NCI-H187 (cell line): ENCODE measurements at places on chromosomes 3 and 15.

DNA sequence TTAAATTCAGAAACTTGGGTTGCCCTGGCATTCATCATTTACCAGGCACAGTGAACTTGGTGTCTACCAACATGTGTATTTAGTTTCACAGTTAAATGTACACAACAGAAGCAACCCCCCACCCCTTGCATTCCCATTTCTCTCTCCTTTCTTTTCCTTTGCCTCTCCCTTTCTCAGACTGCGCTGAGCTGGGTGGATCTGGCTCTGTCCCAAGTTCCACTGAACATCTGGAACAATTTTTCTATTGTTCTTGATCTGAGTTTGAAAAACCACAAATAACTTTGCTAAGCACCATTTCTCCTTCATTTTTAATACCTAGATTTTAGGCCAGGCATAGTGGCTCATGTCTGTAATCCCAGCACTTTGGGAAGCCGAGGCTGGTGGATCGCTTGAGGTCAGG, 242.2 kb downstream of the ABHD5 start:
- DNase-seq, result no peak

- DNase-seq, result no peak
Measured at GRCh38 chr3:61925721-61926120, 364.4 kb downstream of the PTPRG start.

- no peak for DNase-seq
Measured at GRCh38 chr3:149958171-149958796, 12.4 kb downstream of the PFN2 start.

- DNase-seq, result no peak
Measured at GRCh38 chr15:65833501-65834205, 35.6 kb upstream of the RAB11A start.

- DNase-seq, result no peak
Measured at GRCh38 chr3:165635791-165636683, 201.2 kb downstream of the BCHE start.

DNA sequence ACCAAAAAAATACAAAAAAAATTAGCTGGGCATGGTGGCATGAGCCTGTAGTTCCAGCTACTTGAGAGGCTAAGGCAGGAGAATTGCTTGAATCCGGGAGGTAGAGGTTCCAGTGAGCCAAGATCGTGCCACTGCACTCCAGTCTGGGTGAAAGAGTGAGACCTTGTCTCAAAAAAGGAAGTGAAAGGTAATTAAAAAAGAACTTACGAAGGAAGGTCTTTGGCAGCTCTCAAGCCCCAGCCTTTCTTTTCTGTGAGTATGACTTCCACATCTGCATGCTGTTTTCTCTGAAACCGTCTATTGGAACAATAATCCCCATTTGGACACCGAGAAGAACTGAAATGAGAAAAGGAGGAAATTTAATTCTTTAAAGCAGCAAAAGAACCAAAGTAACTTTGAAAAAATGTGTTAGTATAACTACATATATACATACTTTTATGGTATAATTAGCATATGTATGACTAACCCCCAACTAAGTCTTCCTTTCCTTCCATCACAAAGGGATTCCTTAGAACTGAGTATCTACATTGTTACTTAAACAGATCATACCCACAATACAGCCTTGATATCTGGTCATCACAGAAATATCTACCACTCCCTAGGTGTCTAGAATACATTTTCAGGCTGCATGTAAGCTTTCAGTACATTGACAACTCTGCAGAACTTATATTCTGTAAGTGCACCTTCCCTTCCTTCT, 50.1 kb downstream of the SETD2 start:
- no peak for DNase-seq

GRCh38 chr15:76114561-76114960, 54.8 kb downstream of the TMEM266 start:
- DNase-seq, result no peak

DNA sequence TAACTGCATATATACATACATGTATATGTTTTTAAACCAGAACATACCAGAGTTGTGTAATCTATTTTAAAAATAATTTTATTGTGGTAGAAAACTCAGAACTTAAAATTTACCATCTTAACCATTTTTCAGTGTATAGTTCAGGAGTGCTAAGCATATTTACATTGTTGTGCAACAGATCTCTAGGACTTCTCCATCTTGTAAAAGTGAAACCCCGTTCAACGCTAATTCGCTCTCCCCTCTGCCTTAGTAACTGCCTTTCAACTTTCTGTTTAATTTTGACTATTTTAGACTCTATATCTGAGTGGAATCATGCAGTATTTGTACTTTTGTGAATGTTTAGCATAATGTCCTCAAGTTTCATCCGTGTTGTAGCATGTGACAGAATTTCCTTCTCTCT, 51.8 kb upstream of the SSR3 start:
- no peak for DNase-seq

GRCh38 chr3:152843955-152844354, 9.0 kb downstream of the P2RY1 start:
- no peak for DNase-seq

- DNase-seq, result no peak
Measured at GRCh38 chr15:74203914-74204431, 1.4 kb upstream of the STRA6 start.

GRCh38 chr15:20353966-20354883, 187.4 kb downstream of the GOLGA6L6 start:
- DNase-seq, result no peak

GRCh38 chr3:120681506-120682038, 467 bp downstream of the HGD start:
- no peak for DNase-seq

- DNase-seq, result no peak
Measured at GRCh38 chr3:183182073-183182472, 19.5 kb upstream of the LAMP3 start.

- no peak for DNase-seq
Measured at GRCh38 chr3:108838436-108838835, 15.8 kb downstream of the TRAT1 start.

- peak; percentile 40 for DNase-seq
Measured at GRCh38 chr3:36874424-36874823, 70.4 kb downstream of the TRANK1 start.

GRCh38 chr3:174441588-174442301, 417.4 kb upstream of the NAALADL2 start:
- no peak for DNase-seq

DNA sequence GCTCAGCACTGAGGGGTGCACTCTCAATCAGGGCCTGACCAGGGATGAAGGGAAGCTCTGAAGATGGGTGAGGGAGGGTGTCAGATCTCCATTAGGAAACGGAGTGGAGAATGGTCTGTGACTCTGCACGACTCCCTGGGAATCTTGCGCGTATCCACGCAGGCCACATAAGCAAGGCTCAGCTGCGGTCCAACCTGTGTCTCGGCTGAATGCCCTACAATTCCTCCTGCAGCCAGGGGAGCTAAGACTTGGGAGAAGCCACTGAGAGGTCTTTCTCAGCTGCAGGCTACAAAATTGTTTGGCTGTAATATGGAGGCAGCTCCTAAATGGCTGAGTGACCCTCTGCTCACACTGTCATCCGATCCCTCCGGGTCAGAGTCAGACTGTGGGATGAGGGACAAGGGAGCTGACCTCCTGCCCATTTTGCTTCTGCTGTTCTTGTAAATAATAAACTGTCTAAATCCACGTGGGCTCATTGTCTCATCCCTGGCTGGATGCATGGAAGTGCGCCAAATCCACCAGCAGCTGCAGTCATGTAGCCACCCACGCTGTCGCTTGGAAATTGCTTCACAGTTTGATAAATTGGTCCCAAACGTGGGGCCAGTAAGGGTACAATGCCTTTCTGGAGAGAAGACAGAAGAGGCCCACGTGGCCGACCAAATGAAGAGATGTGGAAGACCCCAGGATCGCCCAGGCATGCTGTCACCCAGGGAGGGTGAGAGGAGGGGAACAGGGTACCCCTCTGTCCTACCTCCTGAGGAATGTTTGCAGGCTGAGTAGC, 30.5 kb downstream of the ALS2CL start:
- no peak for DNase-seq

GRCh38 chr3:11814663-11815062, 32.0 kb downstream of the TAMM41 start:
- DNase-seq, result no peak

DNA sequence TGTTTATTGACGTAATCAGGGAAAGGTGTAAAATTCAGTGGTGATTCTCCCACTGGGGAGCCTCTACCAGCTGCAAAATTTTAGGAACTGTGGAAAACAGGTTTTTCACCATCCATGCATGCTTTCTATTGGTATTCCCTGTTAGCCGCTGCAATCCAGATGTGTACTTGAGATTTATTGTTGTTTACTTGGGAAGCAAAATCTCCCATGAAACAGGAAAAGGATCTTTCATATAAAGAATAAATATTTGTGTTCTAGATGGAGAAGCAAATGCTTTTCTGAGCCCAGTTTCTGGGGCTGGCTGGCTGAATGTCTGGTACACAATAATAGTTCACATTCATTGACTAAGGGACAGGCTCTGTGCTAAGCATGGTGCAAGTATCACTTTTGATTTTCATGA, 144.6 kb upstream of the RASGRP1 start:
- no peak for DNase-seq

- DNase-seq, result no peak
Measured at GRCh38 chr3:103906808-103907207, 1459.9 kb upstream of the ALCAM start.

DNA sequence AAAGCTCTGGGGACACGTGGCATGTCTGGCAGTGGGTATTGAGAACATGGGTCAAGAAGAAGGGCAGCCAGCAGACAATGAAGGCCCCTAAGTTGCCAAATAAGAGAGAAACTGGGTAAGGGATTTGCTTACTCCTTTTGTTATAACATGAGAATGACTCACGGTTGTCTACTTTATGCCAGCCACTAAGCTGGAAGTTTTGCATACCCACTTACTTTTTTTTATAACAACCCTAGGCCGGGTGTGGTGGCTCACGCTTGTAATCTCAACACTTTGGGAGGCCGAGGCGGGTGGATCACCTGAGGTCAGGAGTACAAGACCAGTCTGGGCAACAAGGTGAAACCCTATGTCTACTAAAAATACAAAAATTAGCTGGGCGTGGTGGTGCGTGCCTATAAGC, 50.0 kb downstream of the DRD3 start:
- DNase-seq, result no peak

DNA sequence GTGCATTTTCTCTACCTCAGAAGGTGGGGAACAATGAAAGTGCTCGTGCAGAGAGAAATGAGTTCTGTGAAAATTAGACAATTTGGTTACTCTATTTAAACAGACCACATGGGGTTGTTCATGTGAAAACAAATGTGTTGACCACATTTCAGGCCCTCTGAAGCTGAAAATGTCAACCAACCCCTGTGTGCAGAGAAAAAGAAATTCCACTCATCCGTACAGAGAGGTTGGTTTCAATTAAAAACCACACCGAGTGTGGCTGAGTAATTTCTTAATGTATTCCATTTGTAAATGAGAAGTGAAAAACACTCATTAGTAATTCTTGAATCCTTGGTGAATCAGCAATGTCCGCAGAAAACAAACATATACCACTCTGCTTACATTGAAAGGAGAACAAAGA, 46.9 kb upstream of the SLC7A14 start:
- DNase-seq, result no peak

DNA sequence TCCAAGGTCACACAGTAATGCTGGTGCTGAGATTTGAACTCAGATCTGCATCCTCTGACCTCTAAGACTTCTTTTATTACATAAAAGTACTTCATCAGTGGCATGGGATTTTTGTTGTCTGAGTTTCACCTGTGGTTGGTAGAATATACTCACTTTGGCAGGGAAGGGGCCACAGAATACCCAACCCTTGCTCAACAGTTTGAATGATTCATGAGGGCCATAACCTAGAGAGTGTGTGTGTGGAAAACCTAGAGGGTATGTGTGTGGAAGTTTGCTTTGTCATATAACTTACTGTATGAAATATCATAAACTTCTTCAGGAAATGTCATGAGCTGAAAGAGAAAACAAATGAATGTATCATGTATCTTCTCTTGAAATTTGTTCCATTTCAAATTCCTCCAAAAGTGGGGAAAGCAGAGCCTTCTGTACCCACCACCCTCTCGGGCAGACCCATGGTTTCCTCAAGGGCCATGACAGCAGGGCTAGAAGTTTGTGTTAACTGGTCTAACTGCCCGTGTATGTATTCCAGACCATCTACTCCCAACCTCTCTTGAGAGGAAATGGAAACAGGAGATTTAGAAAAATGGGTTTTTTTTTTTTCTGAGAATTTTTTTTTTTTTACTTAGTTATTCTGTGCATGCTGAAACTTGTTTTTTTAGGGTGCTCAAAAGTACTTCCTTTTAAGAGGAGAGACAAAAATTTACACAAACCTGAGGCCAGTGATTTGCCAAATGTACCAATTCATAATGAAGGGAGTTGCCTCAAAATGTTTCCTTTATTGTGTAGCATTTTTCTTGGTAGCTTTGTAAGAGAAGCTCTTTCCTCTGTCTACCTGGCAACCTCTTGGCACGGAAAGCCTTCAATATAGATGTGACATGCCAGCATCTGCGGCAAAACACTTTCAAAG, 127.0 kb downstream of the TPRG1 start:
- no peak for DNase-seq

DNA sequence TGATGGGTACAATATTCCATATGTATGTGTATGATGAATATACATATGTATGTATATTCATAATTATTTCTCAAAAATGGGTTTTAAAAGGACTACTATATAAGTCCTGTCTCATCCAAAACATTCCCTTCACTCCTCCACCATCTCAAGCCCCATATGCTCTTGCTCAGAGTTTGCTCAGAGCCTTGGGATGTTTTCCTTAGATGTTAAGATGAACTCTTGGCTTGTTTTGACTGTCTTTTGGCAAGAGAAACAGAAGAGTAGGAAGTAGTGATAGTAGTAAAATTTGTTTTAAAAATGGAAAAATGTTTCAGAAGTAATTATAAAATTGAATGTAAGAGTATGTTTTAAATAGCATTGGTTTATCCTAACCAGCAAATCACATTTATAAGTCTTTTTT, 6.2 kb upstream of the EPHA3 start:
- no peak for DNase-seq

DNA sequence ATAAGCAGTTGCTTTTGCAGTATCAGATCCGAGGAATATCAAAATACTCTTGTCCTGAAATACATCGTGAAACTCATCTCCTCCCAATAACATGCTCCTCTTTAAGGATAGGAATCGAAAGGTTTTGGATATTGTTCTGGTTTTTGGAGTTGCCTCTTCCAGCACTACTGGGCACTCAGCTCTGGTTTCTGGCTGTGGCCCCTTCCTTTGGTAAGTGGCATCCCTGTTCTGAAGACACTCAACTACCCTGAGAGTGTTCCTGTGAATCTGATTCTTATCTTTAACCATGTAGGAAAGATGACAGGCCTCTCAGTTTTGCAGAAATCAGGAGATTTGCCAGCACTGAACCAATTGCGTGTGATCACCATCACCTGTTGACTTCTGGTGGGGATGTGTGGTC, 327.5 kb upstream of the TBL1XR1 start:
- no peak for DNase-seq
